ENCODE measurements at places on chromosomes 1 and 21.

- DNase-seq, result peak; percentile 30
These were observed 841 bp downstream of the ADSS2 start for GRCh38 chr1:244450597-244451538.

- DNase-seq, result no peak
These were observed 21.3 kb downstream of the RGS4 start for GRCh38 chr1:163090321-163090945.

DNA sequence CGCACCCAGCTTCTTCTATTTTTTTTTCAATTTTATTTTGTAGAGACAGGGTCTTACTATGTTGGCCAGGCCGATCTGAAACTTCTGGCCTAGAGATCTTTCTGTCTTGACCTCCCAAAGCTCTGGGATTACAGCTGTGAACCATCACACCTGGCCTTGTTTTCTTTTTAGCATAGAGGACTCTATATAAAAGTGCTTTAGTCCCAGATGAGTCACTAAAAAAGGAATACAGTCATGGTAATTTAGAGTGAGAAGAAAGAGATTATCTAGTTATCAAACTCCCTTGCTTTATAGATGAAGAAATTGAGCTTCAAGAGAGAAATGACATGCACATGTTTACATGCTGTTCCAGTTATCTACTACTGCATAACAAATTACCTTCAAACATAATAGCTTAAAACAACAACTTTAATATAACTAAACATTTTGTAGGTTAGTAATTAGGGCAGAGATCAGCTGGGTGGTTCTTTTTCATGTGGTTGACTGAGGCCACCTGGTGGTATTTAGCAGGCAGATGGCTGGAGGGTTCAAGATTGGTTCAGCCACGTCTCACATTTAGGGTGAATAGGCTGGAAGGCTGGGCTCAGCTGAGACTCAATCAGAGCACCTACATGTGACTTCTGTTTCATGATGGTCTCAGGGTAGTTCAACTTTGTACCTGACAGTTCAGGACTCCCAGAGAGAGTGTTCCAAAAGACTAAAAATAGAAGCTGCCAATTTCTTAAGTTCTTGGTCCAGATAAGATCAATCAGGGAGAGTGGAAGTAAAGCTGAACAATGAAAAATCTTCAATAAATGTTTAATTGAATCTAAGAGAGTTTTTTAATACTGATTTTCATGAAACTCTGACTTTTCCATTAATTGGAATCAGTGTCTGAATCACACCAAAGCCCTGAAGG, 16.9 kb upstream of the MTF2 start:
- no peak for DNase-seq

DNA sequence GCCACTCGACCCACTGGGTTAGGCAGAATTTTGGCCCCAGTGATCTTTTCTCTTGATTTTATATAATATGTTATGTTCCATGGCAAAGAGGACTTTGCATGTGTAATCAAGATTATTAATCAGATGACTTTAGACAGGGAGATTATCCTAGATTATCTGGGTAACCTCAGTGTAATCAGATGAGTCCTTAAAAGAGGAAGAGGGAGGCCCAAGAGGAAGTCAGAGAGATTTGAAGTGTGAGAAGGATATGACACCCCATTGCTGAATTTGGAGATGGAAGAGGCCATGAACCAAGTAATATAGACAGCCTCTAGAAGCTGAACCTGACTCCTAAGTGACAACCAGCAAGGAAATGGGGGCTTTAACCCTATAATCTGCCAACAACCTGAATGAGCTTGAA, 117.1 kb upstream of the CSF3R start:
- no peak for DNase-seq

- peak; percentile 97 for DNase-seq
These were observed at the start of gene YTHDF2 for GRCh38 chr1:28736450-28737306. YTHDF2 (plus strand) TSS chr1:28736940; CDS start chr1:28737121, 181 bp downstream.

DNA sequence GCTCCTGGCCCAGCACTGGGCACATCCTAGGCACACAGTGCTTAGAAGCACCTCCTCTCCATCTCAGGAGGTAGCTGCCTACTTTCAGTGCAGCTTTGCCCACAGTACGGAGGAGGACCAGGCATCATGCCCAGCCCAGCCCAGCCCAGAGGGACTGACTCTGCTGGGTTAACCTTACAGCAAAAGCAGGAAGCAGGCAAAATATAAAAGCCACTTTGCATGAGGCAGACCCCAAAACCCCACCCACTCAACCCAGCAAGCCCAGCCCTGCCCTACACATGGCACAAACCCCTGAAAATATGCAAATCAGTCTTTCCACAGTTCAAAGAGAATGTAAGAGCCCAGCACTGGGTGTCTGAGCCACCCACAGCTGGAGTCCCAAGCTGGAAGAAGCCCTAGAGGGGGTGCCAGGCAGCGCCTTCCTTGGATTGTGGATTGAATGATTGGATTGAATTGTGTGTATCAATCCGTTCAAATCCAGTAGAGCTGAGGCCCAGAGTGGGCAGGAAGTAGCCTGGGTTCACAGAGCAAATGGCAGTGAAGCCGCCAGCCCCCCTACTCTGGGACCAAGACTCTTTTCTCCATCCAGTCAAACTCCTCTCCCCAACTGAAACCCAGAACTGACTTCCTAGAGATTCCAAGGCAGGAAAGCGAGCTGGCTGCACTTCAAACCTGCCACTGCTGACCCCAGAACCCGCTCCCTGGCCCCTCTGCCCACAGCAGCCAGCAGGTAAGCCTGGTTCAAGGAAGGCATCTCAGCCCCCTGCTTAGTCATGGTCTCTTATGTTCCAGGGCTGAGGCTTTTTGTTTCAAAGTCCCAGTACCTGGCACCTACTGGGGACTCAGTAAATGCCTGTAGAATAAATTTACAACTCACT, 117.7 kb downstream of the LACTBL1 start:
- no peak for DNase-seq

DNA sequence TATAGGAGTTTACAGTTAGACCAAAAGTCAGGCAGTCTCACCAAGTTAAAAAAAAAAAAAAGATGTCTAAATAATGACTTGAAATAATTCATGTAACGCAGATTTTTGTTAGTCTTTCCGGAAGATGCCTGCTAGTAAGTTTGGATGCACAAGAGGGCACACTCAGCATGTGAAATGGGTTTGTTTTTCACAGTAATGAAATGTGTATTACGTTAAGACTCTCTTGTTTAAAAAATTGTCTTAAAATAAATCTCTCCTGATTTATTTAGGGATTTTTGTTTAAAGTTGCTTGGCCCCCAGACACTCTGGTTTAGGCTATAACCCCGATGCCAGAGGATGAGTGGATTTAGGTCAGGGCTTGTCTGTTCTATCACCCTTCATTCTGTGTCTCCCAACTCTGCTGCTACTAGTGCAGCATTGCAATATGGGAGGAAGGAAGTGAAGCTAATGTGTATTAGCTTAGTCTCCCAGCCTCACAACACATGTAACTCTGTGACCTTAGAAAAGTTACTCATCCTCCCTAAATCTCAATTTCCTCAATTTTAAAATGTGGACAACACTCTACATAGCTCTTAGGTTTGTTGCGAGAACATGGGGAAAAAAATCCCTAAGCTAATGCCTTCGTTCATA, 25.7 kb downstream of the CTH start:
- no peak for DNase-seq

GRCh38 chr1:70509996-70510876, 99.2 kb downstream of the CTH start:
- DNase-seq, result no peak

GRCh38 chr1:2641381-2642130, 8.7 kb upstream of the MMEL1 start:
- DNase-seq, result no peak

DNA sequence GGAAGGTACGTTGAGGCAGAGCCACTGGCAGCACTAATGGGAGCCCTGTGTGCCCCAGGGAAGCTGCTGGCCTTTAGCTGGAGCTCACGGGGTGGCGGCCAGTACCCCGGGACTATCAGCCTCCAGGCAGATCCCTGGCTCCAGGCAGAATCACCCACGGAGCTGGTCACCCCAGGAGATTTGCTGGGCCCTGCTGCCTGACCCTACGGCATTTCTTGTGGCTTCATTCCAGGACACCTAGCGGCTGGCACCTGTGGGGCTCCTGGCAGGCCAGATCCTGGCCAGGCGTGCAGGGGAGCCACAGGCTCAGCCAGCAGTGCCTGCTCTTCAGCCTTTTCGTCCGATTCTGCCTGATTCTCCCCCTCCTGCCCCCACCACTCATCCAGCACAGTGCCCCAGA, 7.1 kb downstream of the PADI1 start:
- no peak for DNase-seq

GRCh38 chr1:183125279-183125999, 60.6 kb upstream of the LAMC2 start:
- DNase-seq, result no peak

- no peak for DNase-seq
These were observed 37.7 kb upstream of the PADI1 start for GRCh38 chr1:17167041-17167785.

DNA sequence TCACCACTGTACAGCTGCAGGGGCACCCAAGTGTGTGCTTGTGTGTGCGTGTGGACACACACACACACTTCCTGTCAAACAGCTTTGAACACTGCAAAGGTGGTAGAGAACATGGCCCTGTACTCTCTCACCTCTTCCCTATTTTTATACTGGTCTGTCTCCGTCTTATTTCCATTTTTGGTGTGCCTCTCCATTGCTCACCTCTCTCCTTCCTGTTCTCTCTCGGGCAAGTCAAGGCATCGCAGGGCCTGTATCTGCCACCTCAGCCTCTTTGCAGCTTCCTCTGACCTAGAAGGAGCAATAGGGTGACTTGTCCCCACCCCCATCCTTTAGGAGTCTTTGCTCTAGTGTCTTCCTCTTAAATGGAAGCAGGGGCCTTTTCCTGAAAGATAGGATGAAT, 2.2 kb downstream of the SMCP start:
- DNase-seq, result no peak

DNA sequence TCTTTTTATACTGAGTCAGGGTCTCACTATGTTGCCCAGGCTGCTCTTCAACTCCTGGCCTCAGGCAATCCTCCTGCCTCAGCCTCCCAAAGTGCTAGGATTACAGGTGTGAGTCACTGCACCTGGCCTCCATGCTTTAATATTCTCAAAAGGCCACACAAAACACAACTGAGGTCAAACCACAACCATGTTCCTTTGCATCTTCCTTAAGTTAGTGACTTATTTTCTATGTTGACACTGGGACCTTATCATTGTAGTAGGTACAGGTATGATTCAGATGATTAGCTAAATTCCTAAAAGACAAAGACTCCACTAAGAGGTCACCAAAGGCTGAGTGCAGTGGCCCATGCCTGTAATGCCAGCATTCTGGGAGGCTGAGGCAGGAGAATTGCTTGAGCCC, 131.9 kb upstream of the ATP1B1 start:
- no peak for DNase-seq

DNA sequence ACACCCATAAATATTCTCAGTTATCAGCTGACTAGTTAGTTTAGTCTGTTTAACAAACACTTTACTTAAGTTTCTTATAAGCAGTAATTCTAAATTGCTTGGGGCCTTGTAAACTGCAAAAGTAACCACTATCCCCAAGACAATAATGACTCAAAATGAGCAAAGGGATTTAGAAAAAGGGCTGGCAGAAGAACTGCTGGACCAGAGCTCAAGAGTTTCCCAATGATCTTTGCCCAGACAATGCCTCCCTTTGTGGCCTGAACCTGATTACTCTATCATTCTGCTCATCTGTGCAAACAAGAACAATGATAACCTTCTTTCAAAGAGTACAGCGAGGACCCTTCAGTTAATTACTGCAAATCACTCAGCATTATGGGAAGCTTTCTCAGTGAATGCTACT, 123.5 kb downstream of the TIAM1 start:
- DNase-seq, result no peak

- DNase-seq, result no peak
These were observed 465.9 kb downstream of the NPHP4 start for GRCh38 chr1:5526385-5526750.

DNA sequence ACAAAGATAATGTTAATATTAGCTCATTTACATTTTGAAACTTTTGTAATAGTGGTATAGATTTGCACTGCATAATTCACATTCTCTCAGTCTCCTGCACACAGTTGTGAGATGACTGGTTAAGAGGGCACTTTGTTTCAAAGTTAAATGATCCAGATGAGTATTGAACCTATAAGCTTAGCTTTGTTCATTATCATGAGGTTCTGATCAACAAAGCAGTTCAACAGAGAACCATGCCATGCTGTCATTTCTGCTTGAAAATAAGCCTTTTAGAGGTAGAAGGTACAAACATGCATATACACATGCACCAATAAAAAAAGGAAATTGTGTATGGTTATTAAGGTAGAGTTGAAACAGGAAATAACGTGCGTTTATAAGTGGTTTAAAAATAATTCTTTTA, 4.8 kb downstream of the RAP1A start:
- DNase-seq, result no peak

- DNase-seq, result no peak
These were observed 30.3 kb downstream of the PRDM2 start for GRCh38 chr1:13730291-13730690.

DNA sequence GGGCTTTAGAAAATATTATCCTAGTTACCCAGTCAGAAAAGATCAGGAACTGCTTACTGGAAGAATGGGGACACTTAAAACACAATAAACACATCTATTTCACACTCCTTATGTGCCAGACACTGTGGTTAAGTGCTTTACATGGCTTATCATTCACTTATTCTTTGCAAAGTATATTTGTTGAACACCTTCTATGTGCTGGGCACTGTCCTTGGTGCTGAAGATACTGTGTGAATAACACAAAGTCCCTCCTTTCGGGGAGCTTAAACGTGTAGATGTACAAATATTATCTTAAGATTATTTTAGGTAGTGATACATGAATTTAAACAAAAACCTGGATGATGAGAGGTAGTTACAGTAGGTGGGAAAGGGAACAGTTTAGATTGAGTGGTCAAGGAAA, 169.3 kb downstream of the ST6GALNAC5 start:
- no peak for DNase-seq

DNA sequence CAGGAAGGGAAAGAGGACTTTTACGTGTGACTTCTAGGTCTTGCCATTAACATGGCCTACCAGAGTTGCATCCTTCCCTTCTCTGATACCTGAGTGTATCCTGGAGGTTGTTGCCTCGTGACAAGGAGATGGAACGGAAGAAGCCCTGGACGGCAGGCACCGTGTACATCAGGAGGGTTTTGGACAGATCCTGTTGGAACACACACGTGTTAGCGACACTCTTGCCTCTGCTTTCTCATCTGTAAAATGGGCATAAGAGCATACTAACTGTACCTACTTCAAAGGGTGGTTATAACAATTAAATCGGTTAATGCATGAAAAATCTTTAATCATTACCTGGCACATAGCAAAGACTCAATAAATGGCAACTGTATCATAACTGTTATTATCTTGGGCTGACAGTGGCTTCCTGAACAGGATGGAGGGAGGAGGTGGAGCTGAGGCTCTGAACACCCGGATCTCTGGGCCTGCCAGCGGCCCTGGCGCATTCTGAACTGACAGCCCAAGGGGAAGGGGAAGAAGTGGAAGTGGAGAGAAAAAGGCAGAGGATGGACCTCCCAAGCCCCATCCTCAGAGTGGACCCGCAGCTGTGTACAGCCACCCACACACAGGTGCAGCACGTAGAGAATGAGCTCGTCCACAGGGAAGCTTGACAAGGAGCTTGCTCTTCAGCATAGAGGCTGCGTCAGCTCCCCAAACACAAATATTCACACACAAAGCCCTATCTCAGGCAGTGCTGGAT, 30.2 kb upstream of the EXOSC10 start:
- no peak for DNase-seq

Data from stimulated activated CD8-positive, alpha-beta memory T cell treated with anti-CD3 and anti-CD28 coated beads, Interleukin-12 subunit alpha, Interleukin-12 subunit beta, amount 100 ng/mL, for 1 hour (primary cell).